Omental fat pad (tissue), 4 donors: ENCODE measurements at places on chromosomes 11 and 22.

GRCh38 chr11:121336279-121336937, 43.8 kb downstream of the SC5D start:
- no peak for DNase-seq

DNA sequence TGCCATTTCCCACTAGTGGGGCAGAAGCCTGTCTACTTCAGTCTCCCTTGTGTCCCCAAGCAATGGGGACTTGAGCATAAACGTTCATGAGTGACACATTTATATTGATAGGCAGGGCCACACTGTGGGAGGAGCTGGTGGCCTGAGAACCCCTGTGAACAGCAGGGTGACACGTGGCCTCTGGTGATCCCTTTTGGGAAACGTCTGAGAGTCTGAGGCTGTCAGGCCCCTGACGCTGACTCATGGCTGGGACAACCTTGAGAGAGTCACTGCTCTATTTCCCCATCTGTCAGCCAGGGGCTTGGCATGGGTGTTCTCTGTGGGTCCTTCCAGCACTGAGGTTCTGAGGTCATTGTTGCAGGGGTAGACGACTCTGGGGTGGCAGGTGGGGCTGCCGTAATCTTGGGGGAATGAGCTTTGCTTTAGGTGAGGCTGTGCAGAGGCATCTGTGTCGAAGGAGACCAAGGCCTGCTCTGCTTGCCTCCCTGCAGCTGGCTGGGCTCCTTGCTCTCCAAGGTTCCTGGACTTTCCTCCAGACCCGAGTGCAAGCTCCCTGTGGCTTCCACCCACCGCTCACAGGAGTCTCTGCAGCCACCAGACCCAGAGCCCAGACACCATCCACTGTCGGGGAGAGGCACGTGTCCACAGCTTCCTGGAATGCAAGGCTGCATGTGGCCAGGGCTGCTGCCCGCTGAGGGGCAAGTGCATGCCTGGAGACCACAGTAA, 54.7 kb downstream of the SMIM38 start:
- DNase-seq = no peak

- no peak for DNase-seq
These were observed 267.6 kb upstream of the PITPNB start for GRCh38 chr22:28186641-28187040.

- no peak for DNase-seq
These were observed 118.3 kb downstream of the VPREB1 start for GRCh38 chr22:22362936-22363335.

GRCh38 chr11:3635641-3636375, 6.0 kb downstream of the ART5 start:
- DNase-seq = no peak

GRCh38 chr22:31150615-31151014, 9.4 kb upstream of the RNF185 start:
- DNase-seq = no peak

GRCh38 chr11:132878111-132878510, 654.2 kb downstream of the OPCML start:
- DNase-seq = no peak

DNA sequence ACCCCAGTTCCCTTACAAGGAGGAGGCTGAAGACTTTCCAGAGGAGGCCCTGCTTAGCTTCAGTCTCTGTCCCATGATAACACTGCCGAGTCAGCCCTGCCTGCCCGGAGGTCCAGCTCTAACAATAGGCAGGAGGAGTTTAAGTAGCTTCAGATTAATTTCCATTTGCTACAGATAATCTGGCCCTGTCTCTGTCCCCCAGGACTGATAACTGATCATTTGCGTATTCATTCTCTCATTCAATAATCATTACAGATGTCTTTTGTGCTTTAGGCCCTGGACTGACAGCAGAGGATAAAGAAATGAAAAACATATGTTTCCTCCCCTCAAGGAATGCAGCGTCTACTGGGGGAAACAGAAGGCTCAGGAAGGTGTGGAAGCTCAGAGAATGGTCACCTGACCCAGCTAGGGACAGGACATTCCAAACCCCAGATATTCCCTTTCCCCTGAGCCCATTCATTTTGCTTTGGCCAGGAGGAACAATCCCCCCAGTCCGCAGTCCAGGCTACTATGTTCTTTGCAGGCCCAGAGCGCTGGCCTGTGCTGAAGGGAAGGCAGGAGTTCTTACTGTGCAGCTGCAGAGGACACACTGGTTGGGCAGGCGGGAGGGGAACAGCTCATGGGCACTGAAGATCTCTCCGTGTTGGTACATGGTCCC, 20.8 kb downstream of the CHRDL2 start:
- no peak for DNase-seq

DNA sequence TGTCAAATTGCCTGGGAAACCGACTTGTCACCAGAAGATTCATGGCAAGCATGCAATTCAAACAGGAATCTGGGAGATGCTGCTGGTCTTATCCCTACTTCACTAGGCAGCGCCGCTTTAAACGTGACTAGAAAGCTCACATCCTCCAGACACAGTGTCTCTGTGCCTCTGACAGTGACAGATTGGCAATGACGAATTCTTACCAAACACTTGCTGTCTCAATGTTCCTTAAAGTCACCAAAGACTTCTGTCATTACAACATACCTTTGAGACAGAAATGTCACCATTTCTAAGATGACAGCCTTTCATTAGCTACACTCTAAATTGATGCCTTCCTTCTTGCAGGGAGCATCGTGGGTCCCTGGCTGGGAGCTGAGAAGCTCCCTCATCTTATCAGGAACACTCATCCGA, 197.8 kb downstream of the CWF19L2 start:
- no peak for DNase-seq

- DNase-seq = no peak
These were observed 51.8 kb downstream of the C11orf71 start for GRCh38 chr11:114348200-114349191.

GRCh38 chr11:130580372-130580771, 131.9 kb downstream of the ADAMTS15 start:
- DNase-seq = no peak

DNA sequence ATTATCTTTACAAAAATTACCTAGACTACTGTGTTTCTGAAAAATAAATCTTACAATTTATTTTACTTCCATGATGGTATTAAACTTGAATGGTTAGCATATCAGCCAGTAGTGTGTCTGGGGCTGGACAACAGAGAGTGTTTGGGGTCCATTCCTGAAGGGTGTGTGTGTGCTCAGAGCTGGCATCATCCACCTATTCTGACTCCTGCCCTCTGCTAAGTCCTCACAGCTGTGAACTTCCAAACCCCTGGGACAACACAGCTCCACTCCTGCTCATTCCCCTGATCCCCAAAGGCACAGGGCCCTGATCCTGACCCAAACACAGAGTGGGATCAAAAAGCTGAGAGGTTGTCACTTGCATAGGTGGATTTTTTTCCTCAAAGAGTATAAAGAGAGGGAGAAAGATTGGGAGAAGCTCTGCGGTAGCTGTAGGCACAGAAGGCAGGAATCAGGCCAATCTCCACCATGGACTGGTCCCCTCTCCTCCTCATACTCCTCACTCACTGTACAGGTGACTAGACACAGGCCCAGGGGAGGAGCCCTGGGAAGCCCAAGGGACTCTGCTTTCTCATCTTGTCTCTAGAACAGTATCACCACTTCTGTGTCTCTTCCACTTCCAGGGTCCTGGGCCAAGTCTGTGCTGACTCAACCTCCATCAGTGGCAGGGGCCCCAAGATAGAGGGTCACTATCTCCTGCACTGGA, 55.7 kb upstream of the TOP3B start:
- no peak for DNase-seq

DNA sequence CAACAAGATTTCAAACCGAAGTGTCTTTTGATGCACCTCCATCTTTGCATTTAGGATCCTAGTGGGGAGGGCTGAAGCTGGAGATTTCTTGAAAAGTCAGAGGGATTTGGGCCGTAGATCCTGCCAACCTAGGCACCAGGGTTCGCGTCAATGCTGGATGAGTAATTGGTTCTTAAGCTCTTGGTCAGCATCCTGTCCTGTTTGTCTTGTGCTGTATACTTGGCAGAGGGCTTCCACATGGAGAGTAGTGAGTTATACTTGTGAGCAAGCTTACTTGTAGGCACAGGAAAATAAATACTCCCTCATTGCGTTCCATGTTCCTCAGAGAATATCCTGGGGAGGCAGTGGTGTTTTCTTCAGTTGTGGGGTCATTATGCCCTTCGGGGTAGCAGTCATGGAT, 12.6 kb downstream of the INSC start:
- no peak for DNase-seq

DNA sequence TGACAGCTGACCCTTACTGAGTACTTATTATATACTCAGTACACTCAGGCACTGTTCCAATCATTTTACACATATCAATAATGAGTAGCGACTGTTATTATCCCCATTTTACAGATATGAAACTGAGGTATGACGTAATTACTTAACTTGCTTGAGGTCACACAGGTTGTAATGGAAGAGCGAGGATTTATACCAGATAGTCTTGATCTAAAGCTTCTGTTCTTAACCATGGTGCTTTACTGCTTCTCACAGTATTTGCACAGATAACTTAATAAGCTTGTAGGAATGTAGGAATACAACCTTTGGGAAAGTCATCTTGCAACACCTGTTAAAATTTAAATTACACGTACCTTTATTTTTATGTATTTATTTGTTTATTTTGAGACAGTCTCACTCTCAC, 31.7 kb upstream of the TMEM135 start:
- DNase-seq = no peak

- no peak for DNase-seq
These were observed 255 bp upstream of the SYNGR1 start for GRCh38 chr22:39349506-39349966.

GRCh38 chr11:20022363-20023081, 137.8 kb downstream of the DBX1 start:
- DNase-seq = no peak

GRCh38 chr11:92285776-92286175, 61.2 kb downstream of the FAT3 start:
- no peak for DNase-seq

DNA sequence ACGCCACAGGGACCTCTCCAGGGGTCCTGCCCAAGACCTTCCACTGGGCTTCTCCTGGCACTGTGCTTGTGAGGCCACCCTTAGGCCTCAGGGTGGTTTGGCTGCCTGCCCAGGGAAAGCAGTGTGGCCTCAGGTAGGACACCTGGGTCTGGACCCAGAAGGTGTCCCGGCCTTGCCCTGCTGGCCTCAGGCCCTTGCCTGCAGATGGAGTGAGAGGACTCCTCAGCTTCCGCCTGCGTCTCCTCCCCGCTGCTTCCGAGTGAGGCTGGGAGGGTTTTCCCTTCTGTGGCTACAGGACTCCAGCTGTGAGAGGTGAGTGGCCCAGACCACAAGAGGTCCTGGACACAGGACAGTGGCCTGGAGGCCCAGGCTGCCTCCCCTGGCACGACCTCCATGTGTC, 60.4 kb downstream of the WNT7B start:
- no peak for DNase-seq

DNA sequence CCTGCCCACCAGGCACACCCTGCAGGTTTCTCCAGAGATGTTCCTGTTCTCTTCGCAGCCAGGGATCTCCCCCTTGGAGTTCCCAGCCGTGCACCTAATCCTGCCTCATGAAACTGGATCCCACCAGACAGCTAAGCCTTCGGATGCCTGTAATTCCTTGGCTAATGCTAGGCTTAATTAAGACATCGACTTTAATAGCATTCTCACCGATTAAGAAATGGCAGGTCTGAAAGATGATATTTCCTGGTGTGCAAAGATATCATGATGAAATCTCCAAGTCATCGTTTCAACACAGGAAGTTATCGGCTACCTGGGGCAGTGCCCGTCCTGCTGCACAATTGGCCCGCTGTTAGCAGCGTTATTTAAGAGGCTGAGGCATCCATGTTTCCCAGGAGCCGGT, 41.5 kb upstream of the CCND1 start:
- DNase-seq = no peak

DNA sequence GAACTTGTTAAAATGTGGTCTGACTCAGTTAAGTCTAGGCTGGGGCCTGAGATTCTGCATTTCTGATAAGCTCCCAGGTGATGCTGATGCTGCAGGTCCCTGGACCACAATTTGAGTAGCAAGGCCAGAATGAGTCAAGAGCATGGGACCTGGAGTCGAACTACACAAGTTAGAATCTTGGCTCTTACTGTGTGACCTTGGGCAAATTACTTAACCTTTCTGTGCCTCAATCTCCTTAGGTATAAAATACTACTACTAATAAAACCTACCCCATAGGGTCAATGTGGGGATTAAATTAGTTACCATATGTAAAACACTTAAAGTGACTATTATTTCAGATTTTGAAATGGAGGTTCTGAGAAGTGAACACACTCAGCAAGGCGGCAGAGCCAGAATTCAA, 34.3 kb downstream of the GDPD5 start:
- no peak for DNase-seq

- DNase-seq = no peak
These were observed 3.2 kb upstream of the PAX6 start for GRCh38 chr11:31814176-31814868.

GRCh38 chr22:25950111-25950510, 208.1 kb downstream of the MYO18B start:
- DNase-seq = no peak

DNA sequence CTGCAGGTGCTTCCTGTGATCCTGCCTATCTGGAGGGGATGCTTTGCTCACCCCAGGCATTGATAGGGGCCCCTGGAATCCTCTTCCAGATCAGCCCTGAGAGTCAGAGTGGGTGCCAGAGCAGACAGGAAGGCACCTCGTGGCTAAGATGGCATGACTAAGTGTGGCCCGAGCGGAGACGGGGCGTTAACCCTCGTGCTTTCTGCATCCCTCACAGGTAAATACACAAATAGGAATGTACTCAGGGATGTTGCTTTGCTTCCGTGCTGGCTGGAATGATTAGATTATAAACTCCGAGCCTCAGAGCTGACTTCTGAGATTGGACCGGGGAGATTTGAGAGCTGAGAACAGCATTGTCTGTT, 312.7 kb upstream of the B3GAT1 start:
- DNase-seq = no peak

- DNase-seq = no peak
These were observed 40.5 kb upstream of the FBLN1 start for GRCh38 chr22:45462034-45462655.

GRCh38 chr22:44023404-44024287, 456 bp upstream of the PARVB start:
- DNase-seq = no peak

DNA sequence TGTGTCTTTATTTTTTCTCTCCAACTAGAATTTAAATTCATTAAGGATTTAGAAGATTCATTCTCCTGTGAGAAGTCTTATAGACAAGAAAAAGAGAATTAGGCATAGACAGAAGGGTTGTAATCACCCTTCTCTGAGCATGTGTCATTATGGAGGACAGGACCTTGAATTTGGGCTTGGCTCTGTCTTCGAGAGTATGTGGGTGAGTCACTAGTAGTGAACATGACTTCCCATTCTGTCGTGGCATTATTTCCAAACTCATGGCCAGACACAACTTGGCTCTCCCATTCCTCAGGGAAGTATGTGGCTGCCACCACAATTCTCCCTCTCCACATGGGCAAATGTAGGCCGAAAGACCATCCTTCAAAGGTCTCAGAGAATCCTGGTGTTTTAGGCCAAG, 14.3 kb upstream of the ANKK1 start:
- DNase-seq = no peak

- no peak for DNase-seq
These were observed 117.9 kb upstream of the GRIA4 start for GRCh38 chr11:105492010-105492409.
